ENCODE measurements at places on chromosomes 3 and 15.

DNA sequence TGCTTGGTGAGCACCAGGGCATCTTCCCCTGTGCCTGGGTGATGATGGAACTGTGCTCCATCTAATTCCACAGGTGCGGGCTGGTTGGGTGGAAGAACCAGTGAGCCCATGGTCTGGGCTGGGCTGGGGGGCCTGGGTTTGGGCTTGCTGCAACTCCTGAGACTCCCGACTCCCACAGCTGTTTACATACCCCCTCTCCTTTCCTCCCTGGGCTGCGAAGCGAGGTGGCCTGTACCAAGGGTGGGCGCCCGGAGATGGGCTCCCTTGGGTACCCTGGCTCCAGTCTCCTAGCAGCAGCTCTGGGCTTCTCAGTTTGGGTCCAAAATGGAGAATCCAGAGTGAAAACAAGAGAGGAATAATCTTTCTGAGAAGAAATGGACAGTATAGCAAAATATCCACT, 5.6 kb downstream of the FAM98B start:
- no peaks in the 10 kb centered on the region for H3K36me3 ChIP-seq
- no peak overlapping the region for H3K4me3 ChIP-seq
- H3K27me3 ChIP-seq, result no peaks in the 10 kb centered on the region
- no peak for DNase-seq
- H3K27ac ChIP-seq, result no peak overlapping the region
- H3K4me1 ChIP-seq, result peaks cover 6% of the 10 kb centered on the region

- no peak for DNase-seq
- H3K27me3 ChIP-seq, result no peaks in the 10 kb centered on the region
- H3K4me3 ChIP-seq, result no peak overlapping the region
- H3K27ac ChIP-seq, result no peak overlapping the region
These were observed 33.7 kb downstream of the VIPR1 start for GRCh38 chr3:42535981-42536784.

GRCh38 chr3:179166561-179167201, 18.5 kb downstream of the PIK3CA start:
- no peak overlapping the region for H3K27ac ChIP-seq
- H3K4me3 ChIP-seq, result no peak overlapping the region
- H3K4me1 ChIP-seq, result no peaks in the 10 kb centered on the region
- H3K27me3 ChIP-seq, result no peaks in the 10 kb centered on the region
- H3K36me3 ChIP-seq, result no peaks in the 10 kb centered on the region

GRCh38 chr3:132630612-132631011, 29.0 kb downstream of the ACAD11 start:
- no peaks in the 10 kb centered on the region for H3K36me3 ChIP-seq
- no peak overlapping the region for H3K27ac ChIP-seq
- no peak overlapping the region for H3K4me3 ChIP-seq
- no peaks in the 10 kb centered on the region for H3K4me1 ChIP-seq
- DNase-seq, result no peak
- no peaks in the 10 kb centered on the region for H3K27me3 ChIP-seq

- DNase-seq, result no peak
- H3K27ac ChIP-seq, result no peak overlapping the region
- no peaks in the 10 kb centered on the region for H3K27me3 ChIP-seq
- no peaks in the 10 kb centered on the region for H3K36me3 ChIP-seq
- H3K4me3 ChIP-seq, result no peak overlapping the region
- H3K4me1 ChIP-seq, result no peaks in the 10 kb centered on the region
These were observed 936.1 kb downstream of the TUSC7 start for GRCh38 chr3:117645561-117646242.

DNA sequence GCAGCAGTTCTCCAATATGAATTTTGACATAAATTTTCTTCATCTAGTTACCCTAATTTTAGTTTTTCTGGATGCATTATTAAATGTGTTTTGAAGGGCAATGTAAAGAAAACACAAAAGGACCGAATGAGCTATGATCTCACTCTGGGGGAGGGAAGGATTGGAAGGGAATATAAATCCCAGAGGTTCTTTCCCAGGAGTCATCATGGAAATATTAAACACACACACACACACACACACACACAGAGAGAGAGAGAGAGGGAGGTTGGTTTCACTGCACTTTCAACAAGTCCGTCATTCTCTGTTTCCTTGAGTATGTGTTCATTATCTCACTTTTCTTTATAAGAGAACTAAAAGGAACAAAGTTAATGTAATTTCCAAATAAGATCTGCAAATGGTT, 70.7 kb upstream of the DCBLD2 start:
- no peaks in the 10 kb centered on the region for H3K27me3 ChIP-seq
- H3K27ac ChIP-seq, result no peak overlapping the region
- H3K4me3 ChIP-seq, result no peak overlapping the region
- H3K4me1 ChIP-seq, result no peaks in the 10 kb centered on the region

GRCh38 chr3:55461896-55462295, 25.2 kb downstream of the WNT5A start:
- no peaks in the 10 kb centered on the region for H3K4me1 ChIP-seq
- H3K36me3 ChIP-seq, result no peaks in the 10 kb centered on the region
- DNase-seq, result no peak
- H3K27ac ChIP-seq, result no peak overlapping the region
- no peak overlapping the region for H3K4me3 ChIP-seq

Data from breast epithelium (tissue), 4 donors.